T follicular helper cell (primary cell): ENCODE measurements at places on chromosomes 4 and X.

GRCh38 chrX:41542536-41542935 lies 95.4 kb downstream of the NYX start:
- DNase-seq, result no peak

- no peak for DNase-seq
These were observed 212.3 kb upstream of the BCOR start for GRCh38 chrX:40310016-40310415.

GRCh38 chrX:109859651-109860050 lies 126.6 kb upstream of the ACSL4 start:
- DNase-seq, result no peak

GRCh38 chrX:16788477-16788876 lies 2.2 kb downstream of the TXLNG start:
- no peak for DNase-seq

DNA sequence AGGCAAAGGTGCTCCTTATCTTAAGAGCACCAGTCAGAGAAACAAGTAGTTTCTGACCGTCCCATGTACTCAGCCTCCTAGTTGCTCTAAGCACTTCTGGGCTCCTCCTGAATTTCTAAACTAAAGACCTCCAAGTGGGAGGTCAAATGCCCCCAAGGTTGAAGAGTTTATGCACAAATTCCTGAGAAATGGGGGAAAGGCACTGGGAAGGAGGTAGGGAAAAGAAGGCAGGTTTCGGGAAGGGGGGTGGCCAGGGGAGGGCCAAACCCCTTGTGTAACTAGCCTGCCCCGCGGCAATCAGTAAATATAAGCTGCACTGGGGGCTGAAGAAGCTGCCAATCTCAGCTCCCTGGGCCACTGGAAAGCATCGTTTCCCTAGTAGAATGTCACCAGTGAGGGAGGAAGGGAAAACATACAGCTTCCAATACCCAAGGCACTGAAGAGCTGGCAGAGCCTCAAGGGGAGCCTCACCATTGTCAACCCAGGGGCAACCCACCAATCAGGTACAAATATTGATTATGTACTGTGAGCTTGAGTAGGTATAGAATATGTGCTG lies 3.4 kb downstream of the FOXO4 start:
- no peak for DNase-seq

DNA sequence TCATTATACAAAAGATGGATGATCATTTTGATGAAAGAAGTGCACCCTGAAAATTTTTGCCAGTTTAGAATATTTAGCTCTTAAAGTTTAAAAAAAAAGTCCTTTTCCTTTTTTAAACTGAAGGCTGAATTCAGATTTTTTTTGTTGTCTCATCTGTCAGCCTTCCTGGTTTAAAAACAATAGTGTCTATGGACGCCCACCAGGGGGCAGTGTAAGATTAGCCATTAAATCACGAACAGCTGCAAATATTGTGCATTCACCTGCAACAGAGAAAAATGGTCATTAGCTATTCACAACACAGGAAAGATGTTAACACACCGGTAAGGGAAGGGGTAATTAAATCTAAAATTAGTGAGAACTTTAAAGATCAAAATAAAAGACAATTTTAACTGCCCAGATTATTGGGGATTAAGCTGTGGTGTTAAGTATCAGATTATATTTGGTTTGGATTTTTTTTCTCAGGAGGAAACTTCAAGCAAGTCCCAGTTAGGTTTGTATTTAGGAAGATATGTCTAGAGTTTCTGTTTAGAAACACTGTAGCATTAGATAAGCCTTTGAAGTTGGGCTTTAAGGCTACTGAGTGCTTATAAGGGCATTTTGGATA lies 4.4 kb upstream of the CXorf38 start:
- DNase-seq, result peak; percentile 68

GRCh38 chrX:20596856-20597255 lies 330.1 kb upstream of the RPS6KA3 start:
- DNase-seq, result no peak

- no peak for DNase-seq
These were observed 95.1 kb downstream of the IL15 start for GRCh38 chr4:141731481-141731880.

- DNase-seq, result no peak
These were observed 85.9 kb upstream of the ACSL4 start for GRCh38 chrX:109818976-109819375.

DNA sequence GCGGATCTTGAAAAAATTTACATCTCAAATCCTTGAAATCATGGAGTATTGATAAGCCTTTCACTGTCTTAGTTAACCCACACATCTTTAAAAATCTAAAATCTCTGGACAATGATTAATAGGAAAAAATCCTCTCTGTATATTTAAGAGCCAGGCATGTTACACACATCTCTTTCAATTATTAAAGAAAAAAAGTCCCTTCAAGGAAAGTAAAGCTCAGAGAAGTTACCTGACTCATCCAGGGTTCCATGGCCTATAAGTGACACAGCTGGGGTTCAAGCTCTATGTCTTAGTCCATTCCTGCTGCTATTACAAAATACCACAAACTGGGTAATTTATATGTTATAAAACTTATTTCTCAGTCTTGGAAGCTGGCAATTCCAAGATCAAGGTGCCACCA lies 14.2 kb upstream of the FGF16 start:
- no peak for DNase-seq

DNA sequence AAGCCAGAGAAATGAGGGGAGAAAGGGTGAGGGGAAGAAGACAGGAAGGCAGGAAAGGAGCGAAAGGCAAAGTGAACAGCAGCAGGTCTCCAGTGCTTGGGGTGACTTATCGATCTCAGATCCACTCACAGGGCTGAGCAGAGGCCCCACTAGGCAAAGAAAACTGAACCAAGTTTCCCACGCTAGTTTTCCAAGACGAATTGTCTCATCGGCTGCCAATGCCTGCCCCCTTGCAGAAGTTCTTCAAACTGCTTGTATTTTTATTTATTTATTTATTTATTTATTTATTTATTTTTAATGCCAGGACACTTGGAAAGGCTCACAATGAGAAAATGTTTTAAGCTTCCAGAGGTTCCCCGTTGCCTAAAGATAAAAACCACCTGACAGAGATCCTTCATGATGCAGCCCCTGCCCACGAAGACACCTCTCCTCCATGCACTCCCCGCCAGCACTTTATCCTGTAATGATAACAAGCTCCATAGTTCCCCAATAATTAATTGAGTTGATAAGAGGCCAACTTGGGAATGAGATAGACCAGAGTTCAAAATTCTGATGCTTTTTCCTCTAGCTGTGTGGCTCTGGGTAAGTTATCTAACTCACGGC lies 43.2 kb downstream of the QDPR start:
- no peak for DNase-seq

- DNase-seq, result no peak
These were observed 56.2 kb downstream of the UGT2B10 start for GRCh38 chr4:68871809-68872642.

GRCh38 chr4:153004081-153004850 lies 68.1 kb downstream of the FHDC1 start:
- DNase-seq, result no peak

- DNase-seq, result no peak
These were observed 16.6 kb downstream of the SOWAHB start for GRCh38 chr4:76881375-76881774.
